ENCODE measurements at places on chromosomes 12 and 14. TPM values are rescaled to one million over a fixed set of nuclear protein-coding genes. Genes with fewer than 3 reads are reported as not detected.

OTOGL gene
- total RNA-seq, result not detected

FRMD6 gene
- 19.0 TPM for total RNA-seq

RD3L gene
- not detected for total RNA-seq

CRIP1 gene
- total RNA-seq, result 64.8 TPM

TMBIM4 gene
- 146 TPM for total RNA-seq

DNAJC22 gene
- not detected for total RNA-seq

CDKN3 gene
- total RNA-seq, result 1.7 TPM

SH2B3 gene
- 43.3 TPM for total RNA-seq

GDF3 gene
- total RNA-seq, result 0.26 TPM

PGF gene
- total RNA-seq, result 2.9 TPM

TMEM229B gene
- 1.7 TPM for total RNA-seq
